Stimulated activated CD4-positive, alpha-beta T cell treated with anti-CD3 and anti-CD28 coated beads, Interleukin-15, amount 100 ng/mL, for 1 hour (primary cell): ENCODE measurements at places on chromosomes 16 and 17.

DNA sequence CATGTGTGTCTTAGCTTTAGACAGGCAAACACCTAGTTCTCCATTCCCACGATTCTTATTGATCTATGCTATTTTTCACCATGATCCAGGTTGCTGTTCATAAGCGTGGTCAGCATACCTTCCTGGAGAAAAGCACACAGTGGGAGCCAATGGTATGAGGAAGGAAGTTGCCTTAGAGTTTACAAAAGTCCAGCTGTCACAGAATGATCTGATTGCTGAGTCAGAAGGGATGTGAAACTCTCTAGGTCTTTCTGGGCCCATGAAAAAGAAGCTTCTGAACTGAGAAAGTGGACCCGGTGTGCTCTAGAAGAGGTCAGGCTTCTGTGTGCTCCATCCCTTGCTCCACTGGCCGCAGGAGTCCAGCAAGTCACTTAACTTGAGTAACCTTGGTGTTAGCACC lies 71.0 kb upstream of the CCL1 start:
- no peak for DNase-seq

- DNase-seq: no peak
Measured at GRCh38 chr17:72380120-72380519, 259.3 kb downstream of the SOX9 start.

DNA sequence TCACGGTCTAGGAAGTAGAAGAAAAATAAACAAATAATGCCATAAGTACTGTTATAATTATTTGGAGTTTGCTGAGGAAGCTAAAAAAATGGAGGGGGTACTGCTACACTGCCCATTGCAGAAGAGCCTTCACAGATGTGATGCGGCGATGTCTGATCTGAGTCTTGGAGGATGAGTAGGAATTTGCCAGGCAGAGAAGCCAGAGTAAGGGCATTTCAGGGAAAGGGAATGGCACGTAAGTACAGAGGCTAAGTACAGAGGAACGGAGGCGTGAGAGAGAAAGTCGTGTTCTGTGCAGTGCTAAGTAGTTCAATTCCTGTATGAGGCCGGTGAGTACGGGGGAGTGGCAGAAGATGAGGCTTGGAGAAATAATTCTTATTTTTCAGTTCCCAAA lies 741 bp upstream of the GRB2 start:
- DNase-seq: no peak

DNA sequence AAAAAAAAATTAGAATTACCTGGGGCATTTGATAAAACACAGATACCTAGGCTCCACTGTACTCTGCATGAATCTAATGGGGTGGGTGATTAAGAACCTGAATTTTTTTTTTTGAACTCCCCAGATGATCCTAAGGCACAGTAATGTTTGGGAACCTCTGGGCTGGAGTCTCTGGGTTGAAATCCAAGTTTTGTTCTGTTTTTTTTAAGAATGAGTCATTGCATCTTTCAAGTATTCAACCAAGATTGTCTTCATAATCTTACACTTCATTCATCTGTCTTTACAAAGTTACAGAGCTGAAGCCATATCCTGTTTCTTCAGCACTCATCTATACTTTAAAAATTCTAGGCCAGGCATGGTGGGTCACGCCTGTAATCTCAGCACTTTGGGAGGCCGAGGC lies 52.6 kb downstream of the PIGL start:
- DNase-seq: no peak

- DNase-seq: no peak
Measured at GRCh38 chr16:80034948-80035663, 434.6 kb upstream of the MAF start.

GRCh38 chr17:21296097-21297025 lies 11.8 kb downstream of the MAP2K3 start:
- DNase-seq: no peak

DNA sequence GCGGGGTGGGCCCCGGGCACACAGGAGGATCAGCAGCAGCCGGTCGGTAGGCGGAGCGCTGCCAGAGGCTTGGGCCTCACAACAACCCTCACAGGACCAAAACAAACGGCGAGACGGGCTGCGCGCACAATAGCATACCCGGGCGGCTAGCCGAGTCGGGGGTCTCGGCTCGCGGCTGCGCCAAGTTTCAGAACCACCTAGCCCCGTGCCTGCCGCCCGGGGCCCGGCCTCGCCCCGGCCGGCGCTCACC lies 732 bp downstream of the ULK2 start:
- peak; percentile 24 for DNase-seq

DNA sequence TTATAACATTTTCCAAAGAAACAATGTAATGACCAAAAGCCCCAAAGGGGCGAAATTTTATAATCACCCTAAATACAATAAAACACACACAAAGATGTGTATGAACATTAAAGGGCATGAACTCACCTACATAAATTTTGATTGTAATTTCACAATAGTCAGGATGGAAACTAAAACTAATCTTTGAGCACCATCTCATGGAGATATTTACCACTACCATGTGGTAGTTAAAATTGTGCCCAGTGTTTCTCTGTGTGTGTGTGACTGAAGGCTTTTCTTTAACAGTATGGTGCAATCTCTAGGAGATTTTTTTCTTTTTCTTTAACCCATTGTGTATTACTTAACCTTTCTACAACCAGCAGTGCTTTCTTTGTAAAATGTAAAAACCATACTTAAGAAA lies 19.7 kb upstream of the MEIOC start:
- DNase-seq: no peak

GRCh38 chr17:9959377-9959981 lies 54.4 kb upstream of the RCVRN start:
- DNase-seq: no peak

- no peak for DNase-seq
Measured at GRCh38 chr17:60447375-60447774, 25.1 kb downstream of the CHCT1 start.

DNA sequence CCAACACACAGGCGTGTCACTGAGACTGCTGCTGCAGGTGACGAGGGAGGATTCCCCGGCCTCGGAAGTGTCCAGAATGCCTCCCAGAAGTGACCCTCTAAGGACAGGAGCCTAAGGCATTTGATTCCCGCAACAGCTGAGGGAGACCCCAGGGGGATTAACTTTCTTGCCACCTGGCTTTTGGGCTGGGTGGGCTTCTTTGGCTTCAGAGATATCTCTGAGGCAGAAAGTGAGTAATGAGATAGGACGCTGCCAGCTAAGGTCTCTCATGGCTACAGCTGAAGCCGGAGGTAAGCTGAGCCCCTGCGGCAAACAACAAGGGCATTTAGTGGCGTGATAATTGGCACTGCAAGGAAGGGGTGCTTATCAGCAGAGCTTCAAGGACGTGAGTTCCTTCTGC lies 17.0 kb downstream of the DRC3 start:
- no peak for DNase-seq

- no peak for DNase-seq
Measured at GRCh38 chr16:69348222-69348621, 3.4 kb downstream of the TMED6 start.

- no peak for DNase-seq
Measured at GRCh38 chr17:68431045-68431608, 26.2 kb downstream of the WIPI1 start.

- DNase-seq: no peak
Measured at GRCh38 chr17:43314611-43315011, 80.8 kb upstream of the RNU2-1 start.

DNA sequence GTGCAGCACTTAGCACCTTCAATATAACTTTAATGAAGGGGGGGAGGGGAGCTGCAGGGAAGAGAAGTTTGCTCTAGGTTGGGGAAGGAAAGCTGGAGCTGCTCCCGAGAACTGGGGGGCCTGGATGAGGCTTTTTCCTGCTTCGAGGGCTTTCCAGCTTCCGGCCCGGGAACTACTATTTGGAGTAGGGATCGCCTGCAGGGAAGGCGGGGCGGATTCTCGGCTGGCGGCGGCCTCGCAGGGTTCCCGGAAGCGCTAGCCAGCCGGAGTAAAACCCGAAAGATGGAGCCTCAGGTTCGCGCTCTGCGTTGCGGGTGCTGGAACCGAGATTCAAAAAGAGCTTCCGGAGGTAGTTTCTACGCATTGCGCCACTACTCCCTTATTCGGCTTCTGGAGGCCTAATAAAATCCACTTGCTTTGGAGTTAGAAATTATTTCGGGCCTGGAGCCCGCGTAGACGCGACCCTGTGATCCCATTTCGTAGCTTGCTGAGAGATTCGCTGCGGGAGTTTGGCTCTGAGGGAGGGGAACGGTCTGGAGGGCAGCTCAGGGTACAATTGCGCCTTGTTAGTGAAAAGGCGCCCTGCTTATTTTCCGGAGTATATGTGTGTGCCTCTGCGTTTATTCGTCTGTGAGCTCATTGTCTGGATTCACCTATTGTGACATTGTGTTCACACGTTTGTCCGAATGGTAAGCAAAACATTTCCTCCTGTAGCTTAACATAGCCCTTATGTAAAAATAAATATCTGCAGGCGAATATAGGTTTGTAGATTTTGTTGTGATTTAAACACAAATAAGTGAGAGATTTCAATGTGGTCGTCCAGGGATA lies 652 bp downstream of the PRAC2 start:
- no peak for DNase-seq

DNA sequence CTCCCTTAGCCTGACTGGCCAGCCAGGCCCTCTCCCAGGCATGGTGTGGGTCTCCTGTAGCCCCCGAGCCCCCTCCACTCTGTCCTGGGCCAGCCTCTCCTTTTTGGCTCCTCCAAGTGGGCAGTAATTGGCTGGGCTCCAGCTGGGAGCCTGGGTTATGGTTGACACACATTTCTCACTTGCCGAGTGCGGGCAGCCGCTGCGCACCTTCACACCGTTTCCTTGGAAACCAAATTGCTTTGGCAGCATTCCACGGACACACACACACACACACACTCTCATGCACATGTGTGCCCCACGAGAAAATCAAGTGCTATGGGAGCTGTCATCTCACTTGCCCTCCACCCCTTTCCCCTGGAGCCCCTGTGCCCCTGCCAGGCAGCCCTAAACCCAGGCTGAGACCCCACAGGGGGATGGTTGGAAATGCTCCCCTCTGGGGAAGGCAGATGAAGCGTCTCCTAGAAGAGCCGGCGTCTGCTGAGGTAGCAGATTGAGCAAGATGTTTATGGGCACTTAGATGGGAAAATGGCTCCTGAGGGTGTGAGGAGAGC lies 402.7 kb upstream of the TNRC6C start:
- DNase-seq: no peak

- DNase-seq: no peak
Measured at GRCh38 chr16:46700048-46700447, 10.6 kb downstream of the ORC6 start.

DNA sequence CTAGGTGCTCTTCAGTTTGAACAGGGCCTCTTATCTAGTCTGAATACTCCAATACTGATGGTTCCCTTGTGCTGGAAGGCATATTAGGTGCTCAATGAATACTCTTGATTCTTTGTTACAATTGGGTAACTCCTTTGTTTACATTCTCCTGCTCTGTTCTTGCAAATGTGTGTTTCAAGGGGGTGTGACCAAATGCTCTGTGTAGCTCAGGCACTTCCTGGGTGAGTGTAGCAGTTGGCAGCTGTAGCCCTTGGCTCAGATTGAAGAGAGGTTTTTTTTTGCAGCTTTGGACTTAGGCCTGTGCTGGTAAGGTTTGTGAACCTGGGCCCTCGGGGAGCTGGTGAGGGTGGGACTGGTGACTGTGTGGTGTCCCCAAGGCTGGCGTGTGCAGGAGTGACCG lies 20.2 kb downstream of the TBCD start:
- DNase-seq: no peak

DNA sequence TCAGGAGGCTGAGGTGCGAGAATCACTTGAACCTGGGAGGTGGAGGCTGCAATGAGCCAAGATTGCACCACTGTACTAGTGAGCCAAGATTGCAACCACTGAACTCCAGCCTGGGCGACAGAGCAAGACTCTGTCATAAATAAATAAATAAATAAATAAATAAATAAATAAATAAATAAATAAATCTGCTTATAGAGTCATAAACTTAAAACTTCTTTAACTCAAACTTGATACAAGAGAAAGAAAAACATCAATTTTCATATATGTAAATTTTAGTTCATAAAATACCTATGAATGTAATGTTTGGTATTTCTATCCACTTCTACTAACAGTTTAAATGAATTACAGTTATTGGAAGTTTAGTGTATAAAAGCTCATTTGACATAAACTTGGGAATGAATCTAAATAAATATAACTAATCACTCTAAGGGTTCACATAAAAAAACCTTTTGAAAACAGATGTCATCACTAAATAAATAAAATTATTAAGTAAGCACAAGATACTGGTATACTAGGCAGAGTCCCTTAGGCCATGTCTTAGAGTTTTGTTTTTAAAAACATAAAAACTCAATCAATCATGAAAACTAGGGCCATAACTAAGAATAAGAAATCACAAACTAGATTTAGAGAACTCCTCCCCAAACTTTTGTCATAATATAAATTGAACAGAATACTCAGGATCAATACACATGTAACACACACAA lies 54.1 kb downstream of the SMURF2 start:
- DNase-seq: no peak

DNA sequence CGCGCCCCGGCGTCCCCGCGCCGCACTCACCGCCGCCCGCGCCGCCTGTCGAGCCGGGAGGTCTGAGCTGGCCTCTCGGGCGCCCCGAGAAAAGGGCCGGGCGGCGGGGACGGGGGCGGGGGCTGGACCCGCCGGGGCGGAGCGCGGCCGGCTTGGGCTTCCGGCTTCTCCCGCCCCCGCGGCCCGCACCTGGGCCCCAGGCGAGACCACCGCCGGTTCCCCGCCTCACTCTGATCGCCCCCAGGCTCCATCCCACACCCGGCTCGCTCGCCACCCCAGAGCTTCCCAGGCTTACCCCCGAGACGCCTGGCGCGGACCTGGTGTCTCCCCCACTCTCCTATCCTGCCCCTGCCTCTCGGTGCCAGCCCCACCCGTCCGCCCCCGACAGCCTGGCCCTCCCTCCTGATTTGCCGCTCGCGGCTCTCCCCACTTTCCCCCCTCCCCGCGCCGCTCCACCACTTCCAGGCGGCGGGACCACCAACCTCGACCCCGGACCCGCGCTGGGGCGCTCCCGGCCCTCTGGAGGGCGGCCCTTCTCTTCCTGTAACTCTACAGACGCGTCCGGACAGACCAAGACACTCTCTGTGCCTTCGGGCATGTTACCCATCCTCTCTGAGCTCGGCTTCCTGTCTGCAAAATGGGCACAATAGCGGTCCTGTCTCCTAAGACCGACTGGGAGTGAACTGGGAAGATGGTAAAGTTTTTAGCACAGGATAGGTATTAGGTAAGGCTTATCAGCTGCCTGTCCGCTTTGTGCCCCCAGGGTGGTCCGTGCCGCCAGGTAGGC lies at the start of gene LITAF:
LITAF (minus strand) TSS at position 64 of the 787 bp plus-strand sequence. CDS start 30,189 bp downstream, outside the sequence.
- DNase-seq: peak; percentile 44

DNA sequence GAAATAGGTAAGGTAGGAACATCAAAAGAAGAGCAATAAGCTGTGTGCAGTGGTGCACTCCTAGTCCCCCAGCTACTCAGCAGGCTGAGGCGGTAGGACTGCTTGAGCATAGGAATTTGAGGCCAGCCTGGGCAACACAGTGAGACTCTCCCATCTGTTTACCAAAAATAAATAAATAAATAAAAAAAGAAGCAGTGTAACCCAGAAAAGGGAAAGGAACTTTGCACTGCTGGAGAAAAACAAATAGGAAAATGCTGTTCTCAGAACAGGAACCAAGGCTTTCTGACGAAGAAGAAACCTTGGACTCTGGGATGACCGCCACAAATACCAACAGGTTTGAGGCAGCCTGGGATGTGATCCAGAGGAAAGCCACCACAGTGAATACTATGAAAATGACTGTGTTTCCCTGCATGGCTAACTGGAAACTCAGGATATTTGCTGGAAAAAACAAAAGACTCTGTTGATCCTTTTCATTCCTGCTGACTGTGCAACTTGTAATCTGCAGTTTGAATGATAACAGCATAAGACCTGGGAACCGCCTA lies 41.2 kb downstream of the TTC19 start:
- no peak for DNase-seq
